ENCODE measurements at places on chromosomes 3 and 15.

GRCh38 chr3:61172684-61173083 lies 78.6 kb downstream of the FHIT start:
- DNase-seq: no peak

DNA sequence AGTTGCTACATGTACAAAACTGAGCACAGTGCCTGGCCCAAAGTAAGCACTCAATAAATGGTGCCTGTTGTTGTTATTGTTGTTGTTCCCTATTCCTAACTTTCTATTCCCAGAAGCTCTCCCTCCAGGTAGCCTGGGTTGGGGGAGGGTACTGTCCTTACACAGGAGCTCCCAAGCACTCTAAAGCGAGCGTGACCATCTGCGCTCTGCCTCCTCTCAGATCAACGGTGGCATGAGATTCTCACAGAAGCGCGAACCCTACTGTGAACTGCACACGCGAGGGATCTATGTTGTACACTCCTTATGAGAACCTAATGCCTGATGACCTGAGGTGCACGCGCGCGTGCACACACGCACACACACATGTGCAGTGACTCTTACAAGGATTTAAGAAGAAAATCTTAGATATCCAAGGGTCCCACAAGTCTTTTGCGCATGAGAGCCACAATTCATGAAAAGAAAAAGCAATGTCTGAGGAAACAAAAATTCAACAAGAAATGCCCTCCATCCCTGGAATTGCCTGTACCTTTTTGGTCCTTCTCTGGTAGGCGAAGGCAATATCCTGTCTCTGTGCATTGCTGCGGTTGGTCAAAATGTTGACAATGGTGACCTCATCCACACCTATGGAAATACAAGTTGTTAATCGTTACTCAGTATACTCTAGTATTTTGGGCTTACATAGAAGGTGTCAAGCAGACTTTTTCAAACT lies 33.7 kb downstream of the ANXA2 start:
- DNase-seq: no peak

DNA sequence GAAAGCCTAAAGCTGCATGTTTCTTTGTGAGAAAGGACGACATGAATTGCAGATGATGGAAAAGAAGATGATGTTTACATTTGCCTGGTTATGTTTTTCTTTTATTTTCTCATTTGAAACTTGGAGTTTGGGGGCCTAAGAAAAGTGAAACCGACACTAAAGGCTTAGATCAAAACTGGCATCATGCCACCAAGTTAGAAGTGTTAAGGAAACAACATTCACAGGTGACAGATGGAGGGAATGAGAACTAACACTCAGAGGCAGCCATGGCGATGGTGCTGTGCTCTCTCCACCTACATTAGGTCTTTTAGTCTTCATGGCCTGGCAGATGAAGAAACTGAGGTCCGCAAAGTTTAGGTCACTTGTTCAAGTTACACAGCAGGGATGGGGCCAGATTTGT lies 923.6 kb downstream of the TUSC7 start:
- no peak for DNase-seq

DNA sequence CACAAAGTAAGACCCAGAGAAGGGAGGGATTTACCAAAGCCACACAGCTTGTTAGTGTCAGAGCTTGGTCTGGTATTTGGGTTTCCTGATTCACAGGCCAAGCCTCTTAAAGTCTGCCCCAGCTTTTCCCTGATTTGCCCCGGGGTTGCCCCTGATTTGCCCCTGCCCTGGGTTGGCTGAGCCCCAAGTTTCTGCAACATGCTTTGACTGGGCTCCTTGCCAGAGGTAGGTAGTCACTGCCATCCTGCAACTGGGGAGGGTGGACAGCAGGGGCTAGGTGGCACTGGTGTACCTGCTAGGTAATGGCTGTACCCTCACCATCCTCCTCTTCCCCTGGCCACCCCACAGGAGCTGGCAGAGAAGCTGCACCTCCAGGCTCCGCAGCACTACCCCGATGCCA lies 2.5 kb downstream of the MPI start:
- no peak for DNase-seq

- no peak for DNase-seq
Measured at GRCh38 chr3:36178018-36178417, 202.3 kb upstream of the STAC start.

GRCh38 chr3:118098827-118099226 lies 935.8 kb downstream of the IGSF11 start:
- DNase-seq: no peak

- DNase-seq: no peak
Measured at GRCh38 chr3:130963878-130964277, 62.7 kb downstream of the ASTE1 start.

DNA sequence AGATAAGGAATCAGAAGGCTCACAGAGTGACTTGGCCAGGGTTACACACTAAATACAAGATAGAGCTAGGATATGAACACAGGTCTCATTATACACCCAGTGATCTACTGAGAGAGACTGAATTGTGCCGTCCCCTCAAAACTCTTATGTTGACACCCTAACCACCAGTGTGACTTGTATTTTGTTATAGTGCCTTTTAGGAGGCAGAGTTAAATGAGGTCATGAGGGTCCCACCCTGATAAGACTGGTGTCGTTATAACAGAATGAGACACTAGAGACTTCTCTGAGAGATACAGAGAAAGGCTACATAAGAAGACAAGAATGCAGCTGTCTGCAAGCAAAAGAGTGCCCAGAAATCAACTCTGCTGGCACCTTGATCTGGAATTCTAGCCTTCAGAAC lies 12.6 kb downstream of the KPNA1 start:
- no peak for DNase-seq

GRCh38 chr3:129052675-129053074 lies 7.9 kb upstream of the GP9 start:
- no peak for DNase-seq

- DNase-seq: no peak
Measured at GRCh38 chr15:46652266-46652665, 1017.4 kb downstream of the SQOR start.

DNA sequence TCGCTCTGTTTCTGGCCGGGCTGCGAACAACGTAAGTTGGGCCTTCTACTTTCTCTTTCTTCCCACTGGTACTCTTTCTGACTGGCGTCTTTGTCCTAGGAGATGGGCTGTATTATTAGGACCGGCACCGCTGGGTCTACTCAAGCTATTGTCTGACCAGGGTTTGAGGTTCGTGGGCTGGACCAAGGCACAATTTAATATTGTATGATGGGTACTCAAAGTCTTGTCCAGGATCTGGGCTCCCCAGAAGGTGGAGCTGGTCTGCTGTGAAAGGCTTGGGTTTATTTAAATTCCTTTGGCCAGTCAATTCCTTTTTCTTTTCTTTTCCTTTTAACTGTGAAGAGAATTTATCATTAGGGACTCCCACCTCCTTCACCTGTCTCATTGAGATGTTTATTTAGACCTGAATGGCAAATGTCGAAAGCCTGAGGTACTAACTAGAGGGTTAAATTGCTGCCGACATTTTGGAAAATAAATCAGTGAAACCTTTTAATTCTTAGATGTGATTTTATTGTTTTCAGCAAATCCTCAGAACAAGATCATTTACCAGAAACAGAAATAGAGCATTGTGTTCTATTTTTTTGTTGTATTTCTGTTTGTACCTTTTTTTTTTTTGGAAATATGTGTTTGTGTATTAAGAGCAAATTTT lies 410 bp downstream of the LRRC49 start:
- no peak for DNase-seq

DNA sequence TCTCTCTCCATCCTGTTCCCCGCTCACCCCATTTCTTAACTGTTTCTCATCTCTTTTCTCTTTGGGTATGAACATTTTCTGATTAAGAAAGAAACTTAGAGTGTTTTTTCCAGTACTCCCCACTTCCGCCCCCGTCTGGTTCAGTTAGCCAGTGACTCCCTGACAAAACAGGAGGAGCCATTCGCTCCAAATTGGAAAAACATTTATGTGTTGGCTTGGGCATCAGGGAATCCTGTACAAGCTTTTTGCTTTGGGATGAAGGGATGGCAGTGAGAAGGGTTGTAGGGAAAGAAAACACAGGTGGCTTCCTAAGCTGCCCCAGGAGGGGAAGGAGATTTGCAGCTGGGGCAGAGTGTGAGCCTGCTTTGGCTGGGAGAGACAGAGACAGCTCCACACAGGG lies 47.0 kb downstream of the BOC start:
- peak; percentile 11 for DNase-seq

DNA sequence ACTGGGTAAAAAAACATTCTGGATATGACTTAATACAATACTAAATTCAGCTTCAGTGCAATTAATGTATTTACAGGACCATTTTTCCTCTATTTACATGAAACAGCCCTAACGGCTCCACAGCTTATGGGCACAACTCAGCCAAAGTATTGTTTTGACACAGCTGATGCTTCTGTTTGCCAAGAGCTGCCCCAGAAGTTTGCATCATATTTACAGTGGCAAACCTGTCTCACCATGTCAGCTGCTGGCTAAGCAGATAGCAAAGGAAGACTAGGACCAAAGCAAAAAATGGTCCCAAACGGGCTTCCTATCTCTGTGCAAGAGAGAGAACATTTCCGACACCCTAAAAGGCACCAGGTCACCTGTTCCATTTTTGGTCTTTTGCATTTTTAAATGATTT lies 94.5 kb downstream of the ADAMTS9 start:
- no peak for DNase-seq

DNA sequence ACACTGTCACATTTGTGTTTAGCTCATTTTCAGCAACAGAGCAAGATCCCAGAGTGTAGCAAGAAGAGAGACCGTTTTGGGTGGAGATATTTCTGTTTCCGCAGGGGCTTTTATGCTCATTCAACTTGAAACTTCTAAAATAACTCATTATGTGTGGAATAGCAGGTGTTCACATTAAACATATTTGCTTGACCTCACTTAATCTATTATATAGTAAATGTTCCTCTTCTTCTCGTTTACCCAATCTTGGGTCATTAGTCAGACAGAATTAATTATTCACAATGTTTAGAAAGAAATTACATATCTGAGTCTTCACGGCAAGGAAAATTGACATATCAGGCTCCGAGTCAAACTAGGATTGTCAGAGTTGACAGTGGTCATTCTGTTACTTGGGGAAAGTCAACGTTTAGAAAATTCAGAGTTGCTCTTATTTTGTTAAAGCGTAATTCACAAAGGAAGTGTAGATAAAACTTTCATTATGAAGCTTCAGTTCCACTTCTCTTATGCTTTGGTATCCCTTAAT lies 222.9 kb downstream of the TPRG1 start:
- DNase-seq: no peak

DNA sequence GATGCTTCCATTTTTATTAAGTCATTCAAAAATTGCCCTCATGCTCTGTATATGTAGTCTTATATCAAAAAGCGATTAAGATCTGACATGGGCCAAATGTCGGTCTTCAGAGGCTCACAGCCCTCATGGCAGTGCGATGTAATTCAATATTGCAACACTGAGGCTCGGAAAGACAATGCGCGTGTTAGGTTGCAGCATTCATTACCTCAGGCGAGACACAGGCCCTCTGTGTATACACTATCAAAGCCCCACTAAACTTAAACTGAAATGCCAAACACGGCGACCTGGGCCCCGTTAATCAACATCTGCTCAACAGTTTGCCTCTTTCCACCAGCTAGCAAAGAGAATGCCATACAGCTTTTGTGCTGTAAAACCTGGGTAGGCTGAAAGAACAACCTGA lies 413.4 kb downstream of the ERC2 start:
- DNase-seq: no peak

- no peak for DNase-seq
Measured at GRCh38 chr3:73294537-73294936, 233.1 kb downstream of the EBLN2 start.

DNA sequence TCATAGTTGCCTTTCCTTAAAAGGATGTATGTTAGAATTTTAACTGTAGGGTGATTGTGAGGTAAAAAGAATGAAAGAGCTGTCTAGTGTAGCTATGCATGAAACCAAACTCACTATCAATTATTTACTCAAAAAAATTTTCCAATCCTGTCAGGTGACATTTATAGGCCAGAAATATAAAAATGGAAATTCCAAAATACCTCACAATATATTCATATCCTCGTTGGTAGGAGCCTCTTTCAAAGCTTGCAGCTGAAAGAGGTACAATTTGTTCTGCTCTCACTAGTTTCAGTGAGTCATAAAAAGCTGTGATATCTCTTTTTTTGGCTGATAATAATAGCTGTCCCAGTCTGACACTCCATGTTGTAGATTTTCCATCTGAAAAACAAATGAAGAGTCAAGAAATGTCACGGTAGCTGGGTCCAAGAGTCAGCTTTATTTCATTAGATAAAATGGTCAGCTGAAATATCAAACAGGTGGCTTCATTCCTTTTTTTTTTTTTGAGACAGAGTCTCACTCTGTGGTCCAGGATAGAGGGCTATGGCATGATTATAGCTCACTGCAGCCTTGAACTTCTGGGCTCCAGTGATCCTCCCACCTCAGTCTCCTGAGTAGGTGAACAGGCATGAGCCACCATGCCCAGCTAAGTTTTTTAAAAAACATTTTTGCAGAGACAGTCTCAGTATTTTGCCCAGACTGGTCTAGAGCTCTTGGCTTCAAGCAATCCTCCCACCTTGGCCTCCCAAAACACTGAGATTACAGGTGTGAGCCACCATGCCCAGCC lies 50.8 kb upstream of the XRN1 start:
- no peak for DNase-seq

- no peak for DNase-seq
Measured at GRCh38 chr15:51328926-51329325, 9.5 kb downstream of the CYP19A1 start.

- no peak for DNase-seq
Measured at GRCh38 chr3:47227678-47228077, 54.9 kb downstream of the KIF9 start.

GRCh38 chr15:69657626-69658025 lies 205.0 kb downstream of the RPLP1 start:
- no peak for DNase-seq

DNA sequence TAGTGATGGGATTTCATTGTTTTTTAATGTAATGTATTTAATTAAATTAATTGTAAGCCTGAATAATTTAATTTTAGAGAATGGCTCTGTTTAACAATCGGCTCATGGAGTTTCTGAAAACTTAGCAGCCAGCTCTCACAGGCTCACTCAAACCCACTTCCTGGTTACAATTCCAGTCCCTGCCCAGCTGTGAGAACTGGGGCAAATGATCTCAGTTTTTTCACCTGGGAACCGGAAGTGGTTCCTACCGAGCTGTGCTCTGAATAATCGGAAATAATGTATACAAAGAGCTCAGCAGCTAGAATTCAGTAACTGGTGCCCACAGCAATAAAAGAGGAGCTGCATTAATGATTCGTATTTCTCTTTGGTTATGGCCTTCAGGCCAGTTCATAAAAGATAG lies 244.3 kb upstream of the MCTP2 start:
- peak; percentile 36 for DNase-seq

DNA sequence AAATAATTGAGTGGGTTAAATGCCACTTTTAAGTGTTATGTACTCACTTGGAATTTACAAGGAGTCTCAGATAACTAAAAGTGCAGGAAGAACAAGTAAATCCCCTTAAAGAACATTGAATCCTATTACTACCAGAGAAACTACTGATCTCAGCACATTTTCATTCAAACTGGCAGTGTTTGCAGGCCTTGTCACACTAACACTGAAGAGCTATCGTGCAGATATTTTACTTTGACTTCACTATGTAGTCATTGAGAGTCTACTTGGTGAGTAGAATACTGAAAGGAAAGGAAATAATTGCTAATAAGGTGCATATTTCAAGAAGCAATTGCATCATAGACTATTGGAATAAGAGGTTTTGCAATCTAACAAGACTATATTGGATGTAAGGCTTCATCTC lies 721.4 kb upstream of the CBLB start:
- DNase-seq: no peak

Measured in activated CD4-positive, alpha-beta T cell treated with anti-CD3 and anti-CD28 coated beads, Interleukin-2, amount 50 U/mL, for 48 hours (primary cell).